Stimulated activated CD4-positive, alpha-beta T cell treated with anti-CD3 and anti-CD28 coated beads, Interleukin-12 subunit alpha, Interleukin-12 subunit beta, amount 100 ng/mL, for 48 hours (primary cell): ENCODE measurements at places on chromosomes 1 and 21.

DNA sequence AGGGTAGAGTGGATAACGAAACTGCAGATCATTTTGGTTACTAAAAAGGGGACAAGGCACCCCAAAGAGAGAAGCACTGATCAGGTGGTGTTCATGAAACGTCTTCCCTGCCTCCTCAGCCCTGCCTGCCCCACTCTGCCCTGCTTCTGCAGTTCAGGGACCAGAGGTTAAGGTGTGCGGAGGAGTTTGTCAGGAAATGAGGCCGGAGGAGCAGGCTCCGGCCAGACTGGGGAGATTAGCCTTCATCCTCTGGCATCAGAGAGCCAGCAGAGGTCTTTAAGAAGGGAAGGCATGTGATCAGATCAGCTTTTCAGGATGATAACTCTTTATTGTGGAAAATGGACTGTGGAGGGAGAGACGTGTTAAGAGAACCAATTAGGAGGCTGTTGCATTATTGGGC is 291.9 kb upstream of the NR5A2 start:
- DNase-seq: no peak

GRCh38 chr1:25468033-25468432 is 37.3 kb downstream of the MACO1 start:
- DNase-seq: no peak

- no peak for DNase-seq
Measured at GRCh38 chr1:245336149-245336983, 181.6 kb downstream of the KIF26B start.

DNA sequence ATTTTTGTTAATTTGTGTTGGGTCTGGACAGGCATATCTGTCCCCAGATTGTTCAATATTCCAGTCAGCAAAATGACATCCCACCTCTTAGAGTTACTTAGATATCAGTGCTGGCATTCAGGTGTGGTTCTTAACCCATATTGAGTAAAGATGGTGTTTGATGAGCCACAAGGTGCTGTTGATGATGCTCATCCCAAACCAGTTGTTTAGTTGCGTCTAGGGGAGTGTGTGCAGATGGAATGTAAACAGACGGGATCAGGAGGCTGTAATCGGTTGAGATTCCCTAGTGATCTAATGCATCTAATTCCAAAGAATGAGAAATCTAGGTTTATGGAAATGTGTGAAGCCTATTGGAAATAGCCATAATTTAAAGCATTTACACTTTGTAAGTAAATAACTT is 1.1 kb downstream of the HOOK1 start:
- no peak for DNase-seq

GRCh38 chr1:51484591-51484990 is 34.5 kb downstream of the EPS15 start:
- no peak for DNase-seq
